Stimulated activated CD4-positive, alpha-beta T cell treated with anti-CD3 and anti-CD28 coated beads, TNF-alpha, amount 100 ng/mL, for 24 hours (primary cell): ENCODE measurements at places on chromosomes 4 and X.

DNA sequence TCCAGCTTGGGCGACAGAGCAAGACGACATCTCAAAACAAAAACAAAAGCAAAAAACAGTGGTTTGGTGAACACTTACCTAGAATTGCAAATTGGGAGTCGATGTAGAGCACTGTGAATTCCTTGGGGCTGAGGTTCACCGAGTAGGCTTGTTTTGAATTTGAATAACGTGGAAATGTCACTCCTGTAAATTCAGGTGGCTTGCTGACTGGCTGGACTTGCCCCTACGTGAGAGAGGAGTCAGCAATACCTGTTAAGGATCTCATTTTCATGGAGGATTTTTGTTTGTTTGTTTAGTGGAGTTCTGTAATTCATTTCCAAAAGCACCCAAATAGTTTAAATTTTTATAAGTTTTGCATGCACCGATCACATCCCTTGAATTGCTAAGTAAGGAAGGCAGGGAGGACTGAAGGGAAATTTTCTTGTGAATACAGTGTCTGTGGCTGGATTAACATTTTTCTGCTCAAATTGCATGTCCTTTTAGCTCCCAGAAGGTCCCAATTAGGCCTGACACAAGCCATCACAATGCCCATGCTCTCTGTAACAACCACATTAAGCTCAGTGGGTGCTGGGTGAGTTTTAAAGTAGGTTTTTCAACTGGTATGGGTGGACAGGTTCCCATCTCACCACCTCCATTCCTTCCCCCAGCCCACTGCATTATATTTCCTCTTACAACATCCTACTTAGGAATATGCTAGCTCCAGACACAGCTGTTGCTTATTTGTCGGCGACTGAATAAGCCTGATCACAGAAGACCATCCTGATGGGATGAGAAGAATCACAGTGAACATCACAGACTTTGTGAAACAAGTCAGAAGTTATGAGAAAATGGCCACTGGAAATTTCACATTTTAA lies 58.5 kb upstream of the TTC29 start:
- DNase-seq = no peak

DNA sequence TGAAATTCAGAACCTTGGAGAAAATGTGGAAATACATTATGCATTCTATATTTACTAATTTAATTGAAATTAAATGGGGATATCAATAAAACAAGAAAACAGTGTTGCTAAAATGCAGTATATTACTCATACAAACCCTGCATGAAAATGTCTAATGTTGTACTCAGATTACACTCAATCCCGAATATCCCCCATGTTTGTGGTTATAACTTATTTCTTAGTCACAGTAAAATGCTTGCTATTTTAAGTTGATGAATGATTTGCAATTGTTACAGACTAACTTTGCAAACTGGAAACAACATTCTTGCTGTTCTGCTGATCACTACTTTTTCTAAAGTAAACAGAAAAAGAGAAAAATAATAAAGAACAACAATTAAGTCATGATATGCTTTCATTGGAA lies 33.1 kb upstream of the ANXA10 start:
- DNase-seq = no peak

DNA sequence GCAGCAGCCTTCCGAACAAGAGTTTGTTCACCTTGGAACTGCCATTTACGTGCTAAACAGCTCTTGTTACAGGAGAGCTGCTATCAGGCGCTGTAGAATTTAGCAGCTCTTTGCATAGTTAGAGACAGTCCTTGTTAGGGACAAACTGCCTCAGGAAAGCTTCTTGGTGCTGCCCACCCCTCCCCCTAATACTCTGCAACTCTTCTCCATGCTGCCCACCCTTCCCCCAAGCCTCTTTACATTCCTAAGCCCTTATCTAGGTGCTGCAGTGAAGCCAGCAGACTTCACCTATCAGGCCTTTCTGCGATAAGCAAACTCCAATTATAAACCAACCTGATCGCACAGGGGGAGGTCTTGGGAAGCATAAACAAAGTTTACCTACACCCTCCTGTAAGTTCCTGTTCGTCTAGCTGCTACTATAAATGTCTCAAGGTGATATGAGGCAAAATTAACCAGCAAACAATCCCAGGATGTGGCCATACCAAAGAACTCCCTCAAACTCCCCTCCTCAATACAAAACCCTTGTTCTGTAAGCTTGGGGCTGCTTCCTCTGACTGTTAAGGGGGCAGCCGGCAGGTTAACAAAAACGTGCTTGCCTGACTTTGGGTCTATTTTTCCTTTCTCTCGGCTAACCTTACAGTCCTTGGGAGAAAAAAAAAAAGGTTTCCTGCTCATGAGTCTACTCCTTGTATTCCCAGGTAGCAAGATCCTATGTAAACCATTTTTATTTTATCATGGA lies 74.0 kb upstream of the GC start:
- DNase-seq = no peak

DNA sequence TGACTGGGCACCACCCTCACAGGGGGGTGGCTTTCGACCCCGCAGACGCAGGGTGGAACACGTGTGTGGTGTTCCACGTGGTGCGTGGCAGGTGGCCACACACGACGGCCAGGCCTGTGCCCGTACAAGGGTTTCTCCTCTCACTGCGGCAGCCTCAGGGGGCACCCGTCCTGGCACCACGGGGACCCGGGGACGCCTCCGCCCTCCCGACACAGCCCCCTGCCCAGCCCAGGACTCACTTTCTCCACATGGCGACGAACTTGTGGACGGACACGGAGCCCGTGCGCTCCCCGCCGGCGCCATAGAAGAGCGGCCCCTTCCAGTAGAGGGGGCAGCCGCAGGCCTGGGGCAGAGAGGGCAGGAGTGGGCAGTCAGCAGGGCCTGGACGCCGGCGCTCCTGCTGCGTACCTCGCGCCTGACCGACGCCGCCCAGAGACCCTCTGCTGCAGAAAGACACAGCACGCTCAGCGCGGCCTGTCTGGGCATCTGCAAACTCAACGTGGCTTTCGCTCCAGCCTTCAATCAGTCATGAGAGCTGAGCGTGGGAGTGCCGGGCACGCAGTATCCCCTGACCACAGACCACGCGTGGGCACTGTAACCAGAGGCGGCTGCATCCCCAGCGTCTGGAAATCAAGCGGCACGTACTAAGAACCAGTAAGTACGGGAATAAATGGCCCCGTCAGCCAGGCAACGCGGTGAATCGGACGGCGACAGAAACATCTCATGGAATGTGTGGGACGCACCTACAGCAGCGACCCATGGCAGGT lies 28.9 kb upstream of the GTPBP6 start:
- DNase-seq = no peak

GRCh38 chrX:152165033-152165743 lies 26.8 kb upstream of the MAGEA10 start:
- DNase-seq = no peak

DNA sequence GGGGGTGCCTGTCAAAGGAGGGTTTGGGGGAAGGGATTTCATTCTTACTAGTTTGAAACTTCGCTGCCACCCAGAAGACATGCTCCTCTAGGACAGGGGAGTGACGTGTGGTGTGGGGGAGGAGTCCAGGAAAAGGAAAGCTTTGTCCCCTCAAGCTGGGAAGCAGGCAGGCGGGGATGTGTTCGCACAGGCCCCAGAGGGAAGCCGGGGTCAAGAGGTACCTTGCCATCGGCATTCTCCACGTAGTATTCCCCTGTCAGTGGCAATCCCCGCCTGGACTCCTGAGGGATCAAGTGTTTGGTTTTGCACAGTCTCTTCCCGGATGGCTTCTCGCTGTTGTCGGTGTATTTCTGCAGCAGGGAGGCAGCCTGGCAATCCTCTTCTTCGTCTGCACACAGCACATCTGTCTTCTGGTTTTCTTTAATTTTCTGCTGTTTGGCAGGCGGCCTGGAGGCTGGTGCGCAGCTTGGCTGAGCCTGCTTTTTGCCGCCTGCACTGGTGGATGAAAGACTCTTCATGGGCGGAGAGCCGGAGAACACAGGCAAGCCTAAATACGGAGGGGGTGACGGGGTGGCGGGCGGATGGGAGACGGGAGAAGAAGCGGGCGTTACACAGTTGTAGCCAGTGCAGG lies 35.1 kb downstream of the BCOR start:
- DNase-seq = no peak
